ENCODE measurements at places on chromosomes 11 and 22.

- no peak for DNase-seq
Measured at GRCh38 chr22:34490886-34491285, 570.6 kb upstream of the LARGE1 start.

DNA sequence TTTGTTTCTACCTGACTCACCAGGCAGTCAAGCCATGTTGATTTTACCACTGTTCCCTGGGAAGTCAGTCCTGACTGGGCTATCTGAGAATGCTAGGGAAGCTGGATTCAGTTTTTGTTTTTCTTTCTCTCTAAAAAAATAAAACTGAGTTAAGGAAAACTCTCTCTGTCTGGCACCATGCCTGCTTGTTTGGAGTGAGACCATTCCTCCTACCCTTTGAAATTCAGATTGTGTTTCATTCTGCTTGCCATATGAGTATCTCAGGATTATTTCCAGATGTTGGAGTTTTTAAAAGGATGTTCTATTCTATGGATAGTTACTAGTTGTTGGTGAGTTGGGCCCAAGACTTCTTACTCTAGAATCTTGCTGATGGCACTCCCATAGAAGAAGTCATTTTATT, 1917.0 kb downstream of the LRRC4C start:
- no peak for DNase-seq

GRCh38 chr22:41822317-41823057, 10.4 kb upstream of the SREBF2 start:
- DNase-seq = peak; percentile 36

DNA sequence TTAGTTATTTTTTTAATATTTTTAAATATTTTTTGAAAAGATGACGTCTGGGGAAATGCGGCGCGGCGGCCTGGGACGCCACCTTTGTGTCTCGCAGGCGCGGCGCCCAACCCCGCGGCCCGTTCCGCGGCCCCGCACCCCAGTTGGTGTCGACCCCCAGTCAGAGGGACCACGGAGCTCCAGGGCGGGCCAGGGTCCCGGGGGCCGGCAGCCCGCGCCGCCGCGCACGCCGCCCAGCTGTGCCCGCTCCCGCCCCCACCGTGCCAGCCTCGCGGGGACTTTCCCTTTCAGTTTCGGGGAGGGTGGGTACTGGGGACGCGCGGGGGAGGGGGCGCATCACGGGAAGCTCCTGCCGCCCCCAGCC, 1.6 kb downstream of the CCND1 start:
- DNase-seq = no peak

DNA sequence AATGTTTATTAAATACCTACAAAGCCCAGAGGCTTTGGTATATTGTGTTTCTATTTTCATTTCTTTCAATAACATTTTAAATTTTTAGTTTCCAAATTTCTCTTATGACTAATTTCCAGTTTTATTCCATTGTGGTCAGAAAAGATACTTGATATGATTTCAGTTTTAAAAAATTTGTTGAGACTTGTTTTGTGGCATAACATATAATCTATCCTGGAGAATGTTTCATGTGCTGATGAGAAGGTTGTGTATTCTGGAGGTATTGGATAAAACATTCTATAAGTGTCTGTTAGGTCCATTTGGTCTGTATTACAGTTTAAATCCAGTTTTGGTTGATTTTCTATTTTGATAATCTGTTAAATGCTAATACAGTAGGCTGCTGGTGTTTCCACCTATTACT, 9.8 kb upstream of the RAG1 start:
- DNase-seq = no peak

GRCh38 chr11:32050264-32050663, 40.6 kb upstream of the RCN1 start:
- no peak for DNase-seq

DNA sequence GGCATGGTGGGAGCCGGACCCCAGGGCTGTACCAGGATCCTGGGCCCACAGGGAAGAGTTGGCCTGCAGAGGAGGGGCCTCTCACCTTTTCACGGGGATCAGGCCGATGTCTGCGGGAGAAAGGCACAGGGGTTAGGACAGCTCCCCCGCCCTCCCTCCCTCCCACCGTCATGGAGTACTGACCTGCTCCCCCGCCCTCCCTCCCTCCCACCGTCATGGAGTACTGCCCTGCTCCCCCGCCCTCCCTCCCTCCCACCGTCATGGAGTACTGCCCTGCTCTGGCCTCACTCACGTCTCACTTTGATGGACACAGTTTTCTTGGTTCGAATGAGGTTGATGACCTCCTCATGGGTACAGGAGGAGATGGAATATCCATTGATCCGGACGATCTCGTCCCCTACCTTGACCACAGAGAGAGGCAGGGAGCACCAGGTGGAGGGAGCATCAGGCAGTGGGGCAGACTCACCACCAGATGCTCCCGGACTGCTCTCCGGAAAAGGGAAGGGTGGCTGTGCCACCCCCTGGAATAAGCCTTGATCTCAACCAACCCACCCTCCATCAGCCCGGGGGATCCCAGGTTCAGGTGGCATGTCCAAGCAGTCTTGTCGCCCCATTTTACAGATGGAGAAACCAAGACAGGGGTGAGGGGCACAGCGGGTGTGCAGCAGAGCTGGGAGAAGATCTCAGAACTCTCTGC, 17.1 kb downstream of the USH1C start:
- DNase-seq = no peak

GRCh38 chr22:17064498-17065100, 20.2 kb upstream of the IL17RA start:
- DNase-seq = no peak
